Mammary epithelial cell (primary cell): ENCODE measurements at places on chromosomes 7 and 10. TPM values are rescaled to one million over a fixed set of nuclear protein-coding genes. Genes with fewer than 3 reads are reported as not detected.

WNT16 gene
- not detected in 2 replicates for total RNA-seq

GRCh38 chr10:6024334-6024682 lies 37.9 kb downstream of the IL2RA start:
- DNase-seq: no peak

- no peak for DNase-seq
These were observed 2.8 kb upstream of the GAL3ST4 start for GRCh38 chr7:100171087-100171681.

GRCh38 chr10:3813267-3813666 lies 28.3 kb upstream of the KLF6 start:
- DNase-seq: no peak
